Ascending aorta (tissue), 2 donors: ENCODE measurements at places on chromosomes 3 and 15. TPM values are rescaled to one million over a fixed set of nuclear protein-coding genes. Genes with fewer than 3 reads are reported as not detected.

- DNase-seq = no peak
These were observed 2.7 kb upstream of the SERF2 start for GRCh38 chr15:43789409-43789808.

DNA sequence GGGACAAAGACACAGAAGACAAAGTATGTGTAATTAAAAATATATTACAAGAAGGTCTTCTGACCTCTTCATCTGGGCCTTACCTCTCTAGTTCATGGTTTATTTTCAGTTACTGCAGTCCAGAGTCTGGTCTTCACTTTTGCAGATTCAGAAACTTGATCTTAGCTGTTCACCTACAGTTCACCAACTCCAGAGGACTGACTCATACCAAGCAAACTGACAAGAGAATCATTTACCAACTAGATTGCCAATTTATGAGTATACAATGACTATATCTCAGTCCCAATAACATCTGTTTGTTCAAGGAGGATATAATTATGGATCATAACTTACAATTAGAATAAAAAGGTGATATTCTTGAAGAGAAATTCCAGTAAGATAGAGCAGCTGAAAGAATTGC lies 9.0 kb downstream of the P2RY1 start:
- no peak for DNase-seq

RHCG gene
- total RNA-seq = 0.43 TPM

GRCh38 chr3:14453876-14454638 lies 51.7 kb downstream of the SLC6A6 start:
- no peak for DNase-seq

GRCh38 chr3:123365450-123366143 lies 83.3 kb downstream of the ADCY5 start:
- DNase-seq = no peak

TYRO3 gene
- total RNA-seq = 7.0 TPM
